ENCODE measurements at places on chromosomes 5 and 9. TPM values are rescaled to one million over a fixed set of nuclear protein-coding genes. Genes with fewer than 3 reads are reported as not detected.

DNA sequence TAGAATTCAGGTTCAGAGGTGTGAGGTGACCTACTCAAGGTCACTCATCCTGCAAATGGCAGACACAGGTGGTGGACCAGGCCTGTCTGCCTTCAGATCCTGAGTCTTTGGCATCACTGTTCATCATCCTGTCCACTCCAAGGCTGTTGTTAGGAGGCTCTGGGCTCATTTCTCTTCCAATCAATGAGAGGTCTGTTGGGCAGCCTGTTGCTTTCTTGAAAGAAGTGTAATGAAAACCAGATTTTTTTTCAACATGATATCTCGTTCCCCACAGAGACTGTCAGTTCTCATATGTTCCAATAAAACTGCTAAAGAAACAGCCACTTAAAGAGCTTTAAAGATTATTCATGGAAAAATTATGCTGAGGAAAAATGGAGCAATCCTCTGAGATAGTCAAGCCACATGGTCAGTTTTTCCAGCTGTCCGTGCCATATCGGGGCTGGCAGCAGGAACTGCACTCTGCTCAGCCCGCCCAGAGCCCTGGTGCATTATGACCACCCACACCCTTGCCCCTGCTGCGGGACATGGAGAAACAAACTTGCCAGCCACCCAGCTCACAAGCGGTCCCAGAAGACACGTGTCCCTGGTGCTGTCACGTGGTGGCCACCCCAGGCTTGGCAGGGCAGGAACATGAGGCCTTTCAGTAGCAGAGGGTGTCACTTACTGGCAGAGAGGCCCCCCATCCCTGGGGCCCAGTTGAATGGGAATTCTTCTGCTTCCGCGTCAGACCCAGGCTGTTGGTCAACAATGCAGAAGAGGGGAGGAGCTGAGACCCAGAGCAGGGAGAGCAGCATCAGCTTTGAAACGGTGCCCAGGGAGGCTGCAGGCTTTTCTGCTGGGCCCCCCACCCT, 63.7 kb upstream of the ANGPTL2 start:
- peaks cover 6% of the 10 kb centered on the region for H3K4me1 ChIP-seq
- no peaks in the 10 kb centered on the region for H3K27me3 ChIP-seq
- H3K4me3 ChIP-seq, result no peak overlapping the region
- H3K36me3 ChIP-seq, result no peaks in the 10 kb centered on the region
- DNase-seq, result no peak

- no peak for DNase-seq
- H3K27ac ChIP-seq, result no peak within 1 kb of the TSS
- H3K4me1 ChIP-seq, result no peaks in the 10 kb centered on the region
- H3K4me3 ChIP-seq, result no peak within 1 kb of the TSS
- H3K36me3 ChIP-seq, result no peaks in the 10 kb centered on the region
Observed at GRCh38 chr5:93741136-93741811, at the start of gene POU5F2. Gene POU5F2, minus strand, starts transcription at chr5:93741600. Its CDS starts 37 bp downstream, at chr5:93741563.

GRCh38 chr9:134648701-134649530, 7.3 kb downstream of the COL5A1 start:
- no peak overlapping the region for H3K27ac ChIP-seq
- H3K4me3 ChIP-seq, result no peak overlapping the region
- no peaks in the 10 kb centered on the region for H3K4me1 ChIP-seq
- DNase-seq, result no peak

- H3K36me3 ChIP-seq, result no peaks in the 10 kb centered on the region
- H3K4me3 ChIP-seq, result no peak overlapping the region
- no peaks in the 10 kb centered on the region for H3K4me1 ChIP-seq
- DNase-seq, result no peak
Observed at GRCh38 chr9:19481971-19482404, 73.2 kb downstream of the ACER2 start.

DNA sequence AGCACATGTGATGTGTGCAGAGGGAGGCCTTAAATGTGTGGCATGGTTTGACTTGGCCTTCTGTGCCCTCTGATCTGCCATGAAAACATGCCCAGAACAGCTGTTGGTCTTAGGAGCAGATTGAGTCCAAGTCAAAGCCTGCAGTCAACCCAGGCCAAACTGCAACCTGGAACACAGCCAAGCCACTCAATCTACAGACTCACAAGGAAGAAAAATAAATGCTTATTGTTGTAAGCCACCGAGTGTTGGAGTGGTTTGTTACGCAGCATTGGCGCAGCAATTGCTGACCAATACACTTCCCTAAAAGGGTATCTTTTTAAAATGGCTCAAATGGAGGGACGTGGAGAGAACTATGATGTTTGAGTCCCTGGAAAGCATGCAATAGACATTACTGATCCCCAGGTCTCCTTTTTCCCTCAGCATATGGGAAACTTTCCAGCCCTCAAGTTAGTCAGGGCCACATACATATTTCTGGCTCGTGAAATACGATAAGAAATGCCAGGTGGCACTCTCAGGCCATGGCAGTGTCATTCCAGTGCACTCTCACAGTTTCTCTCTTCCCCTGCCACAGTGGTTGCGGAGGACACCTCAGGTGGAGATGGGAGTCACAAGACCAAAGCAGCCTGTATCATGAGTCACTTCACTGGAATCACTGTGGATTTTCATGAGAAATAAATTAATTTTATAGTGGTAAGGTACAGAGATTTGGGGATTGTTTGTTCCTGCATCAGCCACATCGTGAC, 168.0 kb upstream of the ZNF618 start:
- no peaks in the 10 kb centered on the region for H3K27me3 ChIP-seq
- DNase-seq, result no peak
- no peaks in the 10 kb centered on the region for H3K36me3 ChIP-seq

DNA sequence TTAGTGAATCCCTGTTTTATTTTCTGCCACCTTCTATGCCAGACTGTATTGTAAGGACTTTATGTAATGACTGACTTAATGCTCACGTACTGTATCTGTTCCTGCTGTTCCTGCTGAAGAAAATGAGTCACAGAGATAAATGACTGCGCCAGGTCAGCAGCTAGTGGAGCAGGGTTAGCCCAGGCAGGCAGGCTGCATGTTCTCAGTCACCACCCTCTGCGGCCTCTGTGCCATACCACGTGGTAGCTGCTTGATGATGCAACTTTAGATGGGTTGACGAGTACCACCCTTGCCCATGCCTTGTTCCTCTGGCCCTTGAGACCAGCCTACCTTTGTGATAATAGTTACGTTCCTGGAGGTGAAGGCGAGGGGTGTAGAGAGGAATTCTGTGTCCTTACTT, 161.9 kb downstream of the TRIO start:
- H3K27me3 ChIP-seq, result no peaks in the 10 kb centered on the region
- no peaks in the 10 kb centered on the region for H3K4me1 ChIP-seq
- H3K4me3 ChIP-seq, result no peak overlapping the region
- H3K27ac ChIP-seq, result no peak overlapping the region
- H3K36me3 ChIP-seq, result no peaks in the 10 kb centered on the region
- DNase-seq, result no peak

- peaks cover 5% of the 10 kb centered on the region for H3K36me3 ChIP-seq
- H3K27ac ChIP-seq, result peak overlapping the region; percentile 78
- DNase-seq, result no peak
- H3K4me1 ChIP-seq, result peaks cover 4% of the 10 kb centered on the region
Observed at GRCh38 chr9:21836437-21837161, 34.2 kb downstream of the MTAP start.

- H3K36me3 ChIP-seq, result no peaks in the 10 kb centered on the region
- H3K27me3 ChIP-seq, result no peaks in the 10 kb centered on the region
- no peak overlapping the region for H3K4me3 ChIP-seq
- no peak for DNase-seq
Observed at GRCh38 chr5:149154650-149155049, 13.4 kb downstream of the ABLIM3 start.

GRCh38 chr5:55173687-55174230, 782 bp upstream of the CDC20B start:
- DNase-seq, result no peak
- no peak overlapping the region for H3K27ac ChIP-seq
- peaks cover 3% of the 10 kb centered on the region for H3K27me3 ChIP-seq
- peaks cover 11% of the 10 kb centered on the region for H3K4me1 ChIP-seq
- H3K36me3 ChIP-seq, result no peaks in the 10 kb centered on the region

- no peak overlapping the region for H3K27ac ChIP-seq
- no peaks in the 10 kb centered on the region for H3K4me1 ChIP-seq
- no peaks in the 10 kb centered on the region for H3K36me3 ChIP-seq
- H3K4me3 ChIP-seq, result no peak overlapping the region
- no peaks in the 10 kb centered on the region for H3K27me3 ChIP-seq
Observed at GRCh38 chr5:5678909-5679308, 256.4 kb downstream of the ICE1 start.

DNA sequence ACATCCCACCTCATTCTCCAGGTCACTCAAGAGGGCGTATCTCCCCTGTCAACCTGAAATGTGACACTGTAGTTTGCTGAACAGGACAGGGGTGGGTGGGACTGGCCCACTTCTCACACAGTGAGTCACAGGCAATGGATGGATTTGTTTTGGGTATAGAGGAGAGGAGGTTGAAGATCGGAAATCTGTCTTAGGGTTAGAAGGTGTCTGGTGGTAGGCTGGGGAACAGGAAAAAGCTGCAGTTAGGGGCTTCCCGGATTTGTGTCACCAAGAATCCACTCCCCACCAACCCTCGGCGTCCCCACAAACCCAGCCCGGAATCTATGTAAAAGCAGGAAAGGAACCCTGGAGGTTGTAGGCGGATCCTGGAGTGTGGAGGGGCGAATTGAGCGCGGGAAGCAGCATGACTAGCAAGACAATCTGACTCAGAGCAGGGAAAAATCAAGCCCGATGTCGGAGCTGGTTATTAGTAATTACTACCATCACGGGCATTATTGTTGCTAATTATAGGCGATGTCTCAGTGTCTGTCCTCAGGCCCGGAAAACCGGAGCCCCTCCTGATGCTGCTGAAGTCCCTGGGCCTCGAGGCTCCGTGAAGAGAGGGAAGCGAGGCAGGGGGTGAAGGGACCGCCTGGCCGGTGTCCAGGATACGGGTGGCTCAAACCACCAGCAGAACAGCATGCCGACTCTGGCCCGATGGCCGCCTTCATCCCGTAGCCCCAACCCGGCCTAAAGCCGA, 1.7 kb upstream of the IRX1 start:
- no peak overlapping the region for H3K27ac ChIP-seq
- no peaks in the 10 kb centered on the region for H3K4me1 ChIP-seq
- H3K4me3 ChIP-seq, result no peak overlapping the region
- no peaks in the 10 kb centered on the region for H3K36me3 ChIP-seq
- no peaks in the 10 kb centered on the region for H3K27me3 ChIP-seq
- no peak for DNase-seq

- no peak overlapping the region for H3K27ac ChIP-seq
- no peaks in the 10 kb centered on the region for H3K27me3 ChIP-seq
- no peaks in the 10 kb centered on the region for H3K4me1 ChIP-seq
- no peak overlapping the region for H3K4me3 ChIP-seq
- H3K36me3 ChIP-seq, result peaks cover 9% of the 10 kb centered on the region
Observed at GRCh38 chr5:160251406-160252155, 22.3 kb downstream of the FABP6 start.

The WDR38 gene
- total RNA-seq, result not detected

The DBH gene
- total RNA-seq, result not detected

The IL4 gene
- total RNA-seq, result not detected

The PROB1 gene
- total RNA-seq, result 2.9 TPM

The PSIP1 gene
- total RNA-seq, result 54.1 TPM

The HACD4 gene
- not detected for total RNA-seq

The FGD3 gene
- 25.7 TPM for total RNA-seq

The NAIP gene
- 6.6 TPM for total RNA-seq

The MEIKIN gene
- not detected for total RNA-seq

The SLC6A3 gene
- not detected for total RNA-seq

All from Caco-2 (cell line).